Naive B cell (primary cell): ENCODE measurements at places on chromosomes 4 and X.

- no peaks in the 10 kb centered on the region for H3K36me3 ChIP-seq
- no peak for DNase-seq
- H3K4me3 ChIP-seq = no peak overlapping the region
- no peak overlapping the region for H3K27ac ChIP-seq
- no peaks in the 10 kb centered on the region for H3K27me3 ChIP-seq
Measured at GRCh38 chr4:157040405-157040804, 35.5 kb upstream of the GLRB start.

GRCh38 chrX:15989716-15990115 lies 133.6 kb upstream of the GRPR start:
- H3K4me1 ChIP-seq = peaks cover 14% of the 10 kb centered on the region
- H3K36me3 ChIP-seq = no peaks in the 10 kb centered on the region
- H3K27me3 ChIP-seq = no peaks in the 10 kb centered on the region

GRCh38 chrX:47751670-47752069 lies 85.0 kb upstream of the ZNF81 start:
- no peaks in the 10 kb centered on the region for H3K36me3 ChIP-seq
- no peak overlapping the region for H3K4me3 ChIP-seq
- H3K4me1 ChIP-seq = no peaks in the 10 kb centered on the region

- H3K36me3 ChIP-seq = no peaks in the 10 kb centered on the region
- H3K27ac ChIP-seq = no peak overlapping the region
- no peak for DNase-seq
- H3K4me3 ChIP-seq = no peak overlapping the region
Measured at GRCh38 chr4:94802091-94802490, 44.3 kb downstream of the BMPR1B start.

DNA sequence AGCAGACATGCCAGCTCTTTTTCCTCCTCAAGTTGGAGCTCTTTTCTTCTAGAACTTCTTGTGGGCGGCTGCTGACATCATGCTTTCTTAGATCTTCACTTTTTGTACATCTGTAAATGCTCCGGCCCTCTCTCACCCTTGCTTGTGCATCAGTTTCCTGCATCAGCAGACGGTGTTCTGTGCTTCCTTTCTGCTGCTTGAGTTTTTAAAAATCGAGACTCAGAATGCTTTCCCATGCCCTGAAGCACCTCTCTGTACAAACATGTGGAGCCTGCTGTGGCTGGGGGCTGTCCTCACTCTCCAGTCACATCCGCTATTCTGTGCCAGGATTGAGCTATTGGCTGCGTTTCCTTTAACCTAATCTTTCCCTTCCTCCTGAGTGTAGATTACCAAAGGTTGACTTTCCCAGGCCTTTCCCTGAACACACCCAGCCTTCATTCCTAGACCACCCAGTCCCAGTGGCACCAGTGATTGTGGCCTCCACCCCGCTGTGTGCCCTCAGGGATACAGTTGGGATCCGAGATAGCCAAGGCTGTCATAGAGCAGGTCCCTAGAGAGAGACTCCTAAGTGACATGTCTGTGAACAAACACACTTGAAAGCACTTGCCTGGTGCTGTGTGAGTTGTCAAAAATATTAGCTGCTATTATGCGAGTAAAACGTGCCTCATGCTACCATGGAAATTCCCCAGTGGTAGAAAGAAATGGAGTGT lies 41.9 kb downstream of the TNIP2 start:
- H3K36me3 ChIP-seq = no peaks in the 10 kb centered on the region
- no peak for DNase-seq
- peaks cover 16% of the 10 kb centered on the region for H3K4me1 ChIP-seq
- H3K4me3 ChIP-seq = no peak overlapping the region
- H3K27ac ChIP-seq = peak overlapping the region; percentile 70

- no peak for DNase-seq
- H3K27me3 ChIP-seq = no peaks in the 10 kb centered on the region
- H3K4me1 ChIP-seq = no peaks in the 10 kb centered on the region
- no peak overlapping the region for H3K27ac ChIP-seq
Measured at GRCh38 chr4:166491635-166492034, 618.6 kb downstream of the TLL1 start.

GRCh38 chr4:25790024-25790423 lies 72.8 kb downstream of the SEL1L3 start:
- no peaks in the 10 kb centered on the region for H3K27me3 ChIP-seq
- H3K36me3 ChIP-seq = peaks cover 32% of the 10 kb centered on the region
- DNase-seq = no peak
- no peak overlapping the region for H3K27ac ChIP-seq

DNA sequence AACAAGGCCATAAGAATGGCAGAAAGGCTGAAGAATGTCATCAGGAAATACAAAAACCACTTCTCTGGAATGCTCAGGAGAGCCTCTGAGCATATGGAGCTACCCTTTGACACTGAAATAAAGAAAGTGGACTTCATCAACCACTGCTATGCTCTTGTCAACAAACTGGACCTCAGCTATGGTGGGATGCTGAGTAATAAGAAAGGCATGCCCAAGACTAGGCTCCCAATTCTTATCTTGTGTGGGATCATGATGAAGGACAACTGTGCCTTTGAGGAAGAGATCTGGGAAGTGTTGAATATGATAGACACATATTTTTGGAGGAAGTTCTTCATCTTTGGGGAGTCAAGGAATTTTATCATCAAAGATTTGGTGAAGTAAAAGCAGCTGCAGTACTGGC lies 86.9 kb upstream of the MAGEB16 start:
- H3K4me3 ChIP-seq = no peak overlapping the region
- H3K27me3 ChIP-seq = no peaks in the 10 kb centered on the region

- no peaks in the 10 kb centered on the region for H3K36me3 ChIP-seq
- H3K4me1 ChIP-seq = peaks cover 59% of the 10 kb centered on the region
- H3K4me3 ChIP-seq = peak overlapping the region; percentile 88
Measured at GRCh38 chr4:2849267-2850152, 5.9 kb downstream of the ADD1 start.

DNA sequence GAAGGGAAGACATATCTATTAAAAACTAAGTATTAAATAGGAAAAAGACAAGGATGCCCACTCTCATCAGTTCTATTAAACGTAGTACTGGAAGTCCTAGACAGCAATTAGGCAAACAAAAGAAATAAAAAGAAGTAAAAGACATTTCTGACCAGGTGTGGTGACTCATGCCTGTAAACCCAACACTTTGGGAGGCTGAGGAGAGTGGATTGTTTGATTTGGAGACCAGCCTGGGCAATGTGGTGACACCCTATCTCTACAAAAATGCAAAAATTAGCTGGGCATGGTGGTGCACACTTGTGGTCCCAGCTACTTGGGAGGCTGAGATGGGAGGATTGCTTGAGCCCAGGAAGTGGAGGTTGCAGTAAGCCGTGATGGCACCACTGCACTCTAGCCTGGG lies 1071.8 kb downstream of the FAT4 start:
- H3K27me3 ChIP-seq = no peaks in the 10 kb centered on the region
- no peak overlapping the region for H3K27ac ChIP-seq
- no peak for DNase-seq
- H3K4me1 ChIP-seq = no peaks in the 10 kb centered on the region

GRCh38 chr4:41102414-41103092 lies 111.8 kb downstream of the APBB2 start:
- H3K27me3 ChIP-seq = no peaks in the 10 kb centered on the region
- DNase-seq = no peak
- no peak overlapping the region for H3K4me3 ChIP-seq
- no peaks in the 10 kb centered on the region for H3K36me3 ChIP-seq

- no peak for DNase-seq
- H3K27me3 ChIP-seq = peaks cover 13% of the 10 kb centered on the region
- H3K27ac ChIP-seq = no peak overlapping the region
- no peaks in the 10 kb centered on the region for H3K4me1 ChIP-seq
- H3K36me3 ChIP-seq = no peaks in the 10 kb centered on the region
- H3K4me3 ChIP-seq = no peak overlapping the region
Measured at GRCh38 chr4:151530230-151530629, 121.3 kb downstream of the FHIP1A start.
